ENCODE measurements at places on chromosomes 16 and 17.
A peak's percentile ranks its signal among the peaks of the same experiment; 100 is the strongest.

- no peak for DNase-seq
Observed at GRCh38 chr17:61294286-61294685, 105.4 kb upstream of the TBX2 start.

- no peak for DNase-seq
Observed at GRCh38 chr17:57481910-57482391, 225.6 kb downstream of the MSI2 start.

DNA sequence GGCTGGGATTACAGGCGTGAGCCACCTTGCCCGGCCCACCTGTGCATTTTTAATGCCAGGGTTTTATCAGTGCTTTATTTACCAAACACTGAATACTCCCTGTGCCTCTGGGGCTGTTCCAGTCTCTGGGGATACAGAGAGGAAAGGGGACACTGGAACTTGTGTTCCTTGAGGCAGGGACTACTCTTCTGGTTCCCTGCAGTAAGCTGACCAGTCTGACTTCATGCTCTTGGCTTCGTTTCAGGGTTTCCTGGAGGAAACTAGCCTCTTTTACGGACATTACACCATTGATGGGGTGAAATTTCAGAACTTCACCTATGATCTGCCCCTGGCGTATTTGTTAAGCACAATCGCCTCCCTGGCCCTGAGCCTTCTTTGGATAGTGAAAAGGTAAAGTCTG, 37.4 kb upstream of the COQ7 start:
- no peak for DNase-seq

DNA sequence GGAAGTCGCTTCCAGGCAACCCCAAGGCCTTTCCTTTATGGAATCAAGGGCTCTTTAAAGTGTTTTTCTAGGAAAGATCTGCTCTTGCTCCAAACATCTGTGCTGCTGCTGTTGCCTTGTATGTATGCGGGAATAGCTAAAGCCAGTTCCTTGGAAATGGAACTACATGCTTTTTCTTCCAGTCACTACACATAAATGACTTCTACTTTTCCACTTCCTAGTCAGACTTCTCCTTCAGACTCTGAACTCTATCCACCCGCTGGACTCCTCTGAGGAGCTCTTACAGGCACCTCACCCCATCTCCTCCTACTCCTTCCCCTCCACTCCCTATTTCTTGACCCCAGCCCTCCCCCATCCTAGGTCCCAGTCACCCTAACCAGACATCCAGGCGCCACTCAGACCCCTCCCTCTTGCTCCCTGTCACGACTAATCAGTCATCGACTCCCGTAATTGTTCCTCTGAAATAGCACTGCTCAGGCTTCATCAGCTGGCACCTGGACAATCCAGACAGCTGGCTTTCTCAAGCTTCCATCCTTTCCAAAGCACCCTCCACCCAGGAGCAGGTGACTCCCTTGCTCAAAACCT, 15.0 kb upstream of the PEMT start:
- no peak for DNase-seq

DNA sequence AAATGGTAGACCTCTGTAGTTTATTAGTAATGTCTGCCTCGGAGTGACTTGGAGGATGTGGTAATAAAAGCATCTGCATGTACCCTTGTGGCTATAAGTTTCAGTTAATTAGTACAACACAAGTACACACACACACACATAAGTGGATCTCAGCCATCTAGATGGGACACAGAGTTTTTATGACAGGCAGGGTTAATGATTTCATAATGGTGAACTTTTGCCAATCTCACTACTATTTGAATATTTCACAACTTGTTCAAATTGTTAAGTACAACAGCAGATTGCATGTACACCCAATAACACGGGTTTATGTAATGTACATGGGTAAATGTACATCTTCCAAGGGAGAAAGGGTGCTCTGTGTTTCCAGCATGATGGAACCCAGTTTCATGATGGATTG, 511.3 kb upstream of the HSBP1 start:
- no peak for DNase-seq

DNA sequence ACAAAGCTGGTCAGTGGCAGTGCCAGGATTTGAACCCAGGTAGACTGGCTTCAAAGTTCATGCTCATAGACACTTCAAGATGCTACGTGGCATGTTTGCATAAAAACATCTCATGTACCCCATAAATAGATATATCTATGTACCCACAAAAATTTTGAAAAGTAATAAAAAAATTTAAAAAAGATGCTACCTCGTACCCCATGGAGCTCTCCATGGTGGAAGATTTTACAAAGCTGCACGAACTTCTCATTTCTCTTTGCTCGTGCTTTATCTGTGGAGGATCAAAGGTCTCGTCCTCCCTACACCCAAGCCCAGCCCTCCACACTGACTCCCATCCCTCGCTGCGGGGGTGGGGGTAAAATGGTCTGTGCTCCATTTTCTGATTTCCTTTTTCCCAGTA, 135.5 kb downstream of the HAPSTR1 start:
- no peak for DNase-seq

GRCh38 chr17:76382351-76382802, 2.0 kb upstream of the SPHK1 start:
- peak; percentile 26 for DNase-seq

- no peak for DNase-seq
Observed at GRCh38 chr16:50506543-50506937, 41.7 kb upstream of the NKD1 start.

- DNase-seq: no peak
Observed at GRCh38 chr17:18176176-18176575, 7.5 kb upstream of the ALKBH5 start.

- no peak for DNase-seq
Observed at GRCh38 chr17:69695646-69696045, 281.1 kb downstream of the MAP2K6 start.

DNA sequence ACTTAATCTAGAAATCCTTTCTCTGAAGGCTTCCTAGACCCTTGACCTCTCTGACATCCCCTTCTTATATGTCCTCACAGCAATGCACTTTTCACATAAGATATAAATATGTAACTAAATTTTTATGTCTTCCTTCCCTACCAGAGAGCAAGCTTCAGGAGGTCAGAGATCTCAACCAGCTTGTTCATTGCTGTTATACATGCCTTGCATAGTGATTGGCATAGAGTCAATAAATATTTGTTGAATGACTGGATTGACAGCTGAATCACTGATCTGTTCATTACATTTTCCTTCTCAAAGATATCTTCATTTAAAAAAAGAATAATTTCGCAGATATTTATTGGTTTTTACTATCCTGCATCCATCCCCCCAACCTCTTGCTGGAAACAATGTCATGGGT, 29.5 kb downstream of the HYDIN start:
- no peak for DNase-seq

DNA sequence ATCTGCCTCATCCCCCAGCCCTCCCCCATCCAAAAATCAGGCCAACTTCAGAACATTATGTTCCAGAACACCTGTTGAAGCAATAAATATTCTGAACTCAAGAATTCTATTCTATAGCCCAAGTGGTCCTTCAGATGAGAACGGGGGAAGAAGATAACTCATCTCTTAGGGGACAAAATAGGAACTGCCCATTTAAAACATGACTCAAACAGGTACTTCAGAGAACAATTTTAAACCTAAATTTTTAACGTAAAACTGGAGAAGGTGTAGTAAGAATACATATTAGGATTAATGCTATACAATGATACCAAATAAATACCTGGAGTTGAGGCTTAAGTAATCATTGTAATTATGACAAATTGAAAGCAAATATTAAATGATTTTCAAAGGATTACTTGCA, 112.1 kb downstream of the CDYL2 start:
- DNase-seq: no peak

- no peak for DNase-seq
Observed at GRCh38 chr17:68325961-68326360, 34.7 kb downstream of the ARSG start.

DNA sequence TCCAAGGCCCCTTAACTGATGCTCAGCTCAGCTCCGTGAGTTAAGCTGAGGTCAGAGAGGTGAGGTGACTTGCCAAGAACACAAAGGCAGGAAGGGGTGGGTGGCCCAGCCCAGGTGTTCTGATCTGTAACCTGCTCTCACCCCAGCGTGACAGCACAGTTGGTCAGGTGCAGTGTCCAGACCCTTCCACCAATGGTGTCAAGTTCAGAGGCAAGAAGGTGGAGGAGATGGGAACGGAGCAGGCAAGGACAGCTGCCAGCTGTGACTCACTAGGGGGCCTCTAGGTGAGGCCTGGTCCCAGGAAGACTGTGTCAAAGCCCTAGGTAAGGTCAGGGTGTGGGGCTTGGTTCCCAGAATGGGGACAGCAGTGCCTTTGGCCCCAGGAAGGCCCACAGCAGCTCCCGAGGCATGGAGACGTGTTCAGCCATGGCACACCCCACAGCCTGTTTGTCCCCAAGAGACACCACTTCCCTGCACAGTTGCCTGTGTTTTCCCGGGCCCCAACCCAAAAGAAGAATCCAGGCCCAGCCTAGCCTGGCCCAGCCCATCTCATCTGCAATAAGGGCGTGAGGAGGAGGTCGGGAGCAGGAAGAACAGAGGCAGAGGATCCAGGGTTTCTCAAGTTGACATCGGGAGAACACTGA, 7.2 kb downstream of the WFIKKN2 start:
- DNase-seq: no peak

DNA sequence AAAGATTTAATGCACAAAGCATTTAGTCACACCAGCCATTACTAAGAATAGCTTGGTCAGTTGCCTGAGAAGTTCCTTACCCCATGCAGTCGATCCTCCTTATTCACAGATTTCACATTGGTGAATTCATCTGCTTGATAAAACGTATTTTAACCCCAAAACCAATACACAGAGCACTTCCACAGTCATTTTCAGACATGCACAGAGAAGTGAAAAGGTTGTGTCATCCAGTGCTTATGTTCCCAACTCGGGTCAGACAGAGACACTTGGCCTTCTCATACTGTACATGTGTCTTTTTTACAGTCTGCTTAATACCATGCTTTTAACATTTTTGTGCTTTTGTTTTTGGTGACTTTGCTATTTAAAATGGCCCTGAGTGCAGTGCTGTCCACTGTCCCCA, 219.7 kb downstream of the SPECC1 start:
- no peak for DNase-seq

DNA sequence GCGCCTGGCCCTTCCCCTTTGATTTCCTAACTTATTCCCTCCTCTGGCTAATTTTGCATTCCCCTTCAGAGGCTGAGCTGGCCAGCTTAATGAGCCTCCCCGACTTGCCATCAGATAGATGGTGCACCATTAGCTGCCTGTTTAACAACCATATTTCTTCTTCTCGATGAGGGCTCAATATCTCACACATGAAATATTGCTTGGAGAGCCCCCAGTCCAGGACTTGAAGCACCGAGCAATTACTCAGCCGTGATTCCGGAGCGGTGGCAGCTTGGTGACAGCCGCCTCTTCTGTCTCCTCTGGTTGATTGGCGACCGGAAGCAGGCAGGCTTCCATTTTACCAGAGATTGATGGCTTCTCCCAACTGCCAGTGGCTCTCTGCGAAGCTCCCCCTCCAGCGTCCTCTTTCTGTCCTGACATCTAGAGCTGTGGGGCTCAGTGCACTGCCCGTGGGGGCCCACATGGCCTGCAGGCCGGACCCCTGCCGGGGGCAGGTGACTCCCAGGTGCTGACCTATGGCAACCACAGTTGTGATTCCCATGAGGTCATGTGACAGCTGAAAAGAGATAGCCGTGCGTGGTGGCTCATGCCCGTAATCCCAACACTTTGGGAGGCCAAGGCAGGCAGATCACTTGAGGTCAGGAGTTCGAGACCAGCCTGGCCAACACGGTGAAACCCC, 133.7 kb upstream of the SEC14L1 start:
- no peak for DNase-seq

GRCh38 chr16:65015599-65015998, 106.3 kb downstream of the CDH11 start:
- DNase-seq: no peak

DNA sequence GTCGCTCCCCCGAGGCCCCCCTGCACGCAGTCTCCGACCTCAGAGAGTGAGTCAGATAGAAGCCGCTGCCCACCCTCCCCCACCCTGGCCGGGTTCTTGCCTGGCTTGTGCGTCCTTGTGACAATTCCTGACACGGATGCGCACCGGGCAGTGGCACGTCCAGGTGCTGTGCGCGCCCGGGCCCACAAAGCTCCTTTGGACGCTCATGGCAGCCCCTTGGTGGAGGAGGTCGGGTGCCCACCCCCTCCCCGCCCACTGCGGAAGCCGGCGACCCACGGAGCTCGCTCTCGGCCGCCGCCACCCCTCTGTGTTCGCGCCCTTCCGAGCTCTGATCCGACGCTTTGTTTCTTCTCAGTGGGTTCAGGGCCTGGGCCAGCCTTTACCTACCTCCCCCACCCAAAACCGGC, 662 bp upstream of the TUBB3 start:
- peak; percentile 45 for DNase-seq

DNA sequence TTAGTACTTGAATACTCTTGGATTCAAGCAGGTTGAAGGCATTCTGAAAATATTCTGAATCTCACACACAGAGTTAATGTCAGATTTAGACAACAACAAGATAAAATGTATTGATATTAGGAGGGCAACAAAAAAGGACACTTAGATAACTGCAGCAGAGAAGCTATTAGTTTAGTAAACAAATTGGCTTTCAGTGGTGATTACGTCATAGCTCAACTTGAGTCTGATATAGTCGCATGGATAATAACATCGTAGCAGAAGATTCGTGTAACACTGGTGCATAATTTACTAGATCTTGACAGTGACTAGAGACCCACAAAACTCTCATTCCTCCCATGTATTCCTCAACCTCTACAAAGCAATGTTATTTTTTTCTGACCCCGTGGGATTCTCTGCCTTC, 268.3 kb downstream of the KCNJ2 start:
- no peak for DNase-seq

DNA sequence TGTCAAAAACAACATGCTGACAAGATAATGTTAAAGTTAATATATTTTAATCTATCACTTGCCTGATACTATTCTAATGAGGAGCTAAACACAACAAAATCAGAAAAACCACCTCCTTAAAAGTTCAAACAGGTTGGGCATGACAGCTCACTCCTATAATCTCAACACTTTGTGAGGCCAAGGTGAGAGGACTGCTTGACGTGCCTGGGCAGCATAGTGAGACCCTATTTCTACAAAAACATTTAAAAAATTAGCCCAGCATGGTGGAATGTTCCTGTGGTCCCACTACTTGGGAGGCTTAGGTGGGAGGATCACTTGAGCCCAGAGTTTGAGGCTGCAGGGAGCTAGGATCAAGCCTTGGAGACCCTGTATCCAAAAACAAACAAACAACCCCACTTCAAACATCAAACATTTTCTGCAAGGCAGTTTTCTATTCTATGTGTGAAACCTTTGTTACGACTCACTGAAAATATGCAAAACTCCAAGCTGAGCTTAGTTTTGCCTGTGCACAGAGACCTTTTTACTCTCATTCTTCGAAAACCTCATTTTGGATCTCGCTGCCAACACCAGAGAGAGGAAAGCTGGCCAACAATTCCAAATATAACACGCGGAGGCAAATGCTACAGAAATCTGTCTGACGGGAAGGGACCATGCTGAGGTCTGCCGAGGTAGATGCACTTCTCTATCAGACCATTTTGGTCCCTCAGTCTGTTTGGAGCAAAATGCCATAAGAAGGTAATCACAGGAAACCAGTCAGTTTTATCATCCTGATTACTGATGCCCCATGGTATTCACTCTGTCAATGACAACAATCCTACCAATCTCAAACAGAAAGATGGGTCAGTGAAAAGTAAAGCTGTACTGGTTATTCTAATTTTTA, 6.2 kb downstream of the PHF12 start:
- no peak for DNase-seq
